Purkinje cell (primary cell): ENCODE measurements at places on chromosomes 2 and 18. TPM values are rescaled to one million over a fixed set of nuclear protein-coding genes. Genes with fewer than 3 reads are reported as not detected.

Gene ZCCHC2
- polyA plus RNA-seq = 5.8 and 16.5 TPM in 2 replicates

Gene VRK2
- 0.70 and 0.81 TPM in 2 replicates for polyA plus RNA-seq

Gene PDE1A
- 16.7 and 24.6 TPM in 2 replicates for polyA plus RNA-seq

Gene TUBA3E
- 0.20 TPM in 1 of 2 replicates, not detected in the other for polyA plus RNA-seq

Gene DNAJC27
- 17.2 and 26.4 TPM in 2 replicates for polyA plus RNA-seq

Gene SLC30A3
- 6.0 TPM in 1 of 2 replicates, not detected in the other for polyA plus RNA-seq

Gene PPIL3
- 58.3 and 86.7 TPM in 2 replicates for polyA plus RNA-seq

Gene IER3IP1
- polyA plus RNA-seq = 78.4 and 84.2 TPM in 2 replicates

Gene CAPG
- 0.65 TPM in 1 of 2 replicates, not detected in the other for polyA plus RNA-seq

Gene VWA3B
- polyA plus RNA-seq = 0.04 and 0.60 TPM in 2 replicates

Gene RAB31
- 12.6 and 13.1 TPM in 2 replicates for polyA plus RNA-seq

Gene EPG5
- 7.8 and 10.7 TPM in 2 replicates for polyA plus RNA-seq

Gene LYG2
- 0.39 and 11.1 TPM in 2 replicates for polyA plus RNA-seq
